Tibial nerve (tissue), 4 donors: ENCODE measurements at places on chromosomes 2 and 18. TPM values are rescaled to one million over a fixed set of nuclear protein-coding genes. Genes with fewer than 3 reads are reported as not detected.

DNA sequence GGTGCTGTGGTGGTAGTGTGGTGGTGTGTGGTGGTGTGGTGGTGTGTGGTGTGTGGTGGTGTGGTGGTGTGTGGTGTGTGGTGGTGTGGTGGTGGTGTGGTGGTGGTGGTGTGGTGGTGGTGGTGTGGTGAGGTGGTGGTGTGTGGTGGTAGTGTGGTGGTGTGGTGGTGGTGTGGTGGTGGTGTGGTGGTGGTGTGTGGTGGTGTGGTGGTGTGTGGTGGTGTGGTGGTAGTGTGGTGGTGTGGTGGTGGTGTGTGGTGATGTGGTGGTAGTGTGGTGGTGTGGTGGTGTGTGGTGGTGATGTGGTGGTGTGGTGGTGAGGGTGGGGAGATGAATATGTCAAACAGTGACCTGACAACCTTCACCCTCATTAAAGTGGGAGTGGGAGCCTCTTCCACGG is 55.6 kb upstream of the DLGAP1 start:
- DNase-seq: no peak

The LMAN2L gene
- 13.1 TPM for total RNA-seq

GRCh38 chr2:234487356-234487755 is 9.5 kb downstream of the ARL4C start:
- no peak for DNase-seq

- no peak for DNase-seq
Measured at GRCh38 chr2:1546023-1546591, 132.8 kb downstream of the TPO start.

The MFSD2B gene
- total RNA-seq: 0.98 TPM

The FBLN7 gene
- 0.60 TPM for total RNA-seq

GRCh38 chr18:3380384-3380961 is 69.5 kb upstream of the TGIF1 start:
- DNase-seq: peak; percentile 9

DNA sequence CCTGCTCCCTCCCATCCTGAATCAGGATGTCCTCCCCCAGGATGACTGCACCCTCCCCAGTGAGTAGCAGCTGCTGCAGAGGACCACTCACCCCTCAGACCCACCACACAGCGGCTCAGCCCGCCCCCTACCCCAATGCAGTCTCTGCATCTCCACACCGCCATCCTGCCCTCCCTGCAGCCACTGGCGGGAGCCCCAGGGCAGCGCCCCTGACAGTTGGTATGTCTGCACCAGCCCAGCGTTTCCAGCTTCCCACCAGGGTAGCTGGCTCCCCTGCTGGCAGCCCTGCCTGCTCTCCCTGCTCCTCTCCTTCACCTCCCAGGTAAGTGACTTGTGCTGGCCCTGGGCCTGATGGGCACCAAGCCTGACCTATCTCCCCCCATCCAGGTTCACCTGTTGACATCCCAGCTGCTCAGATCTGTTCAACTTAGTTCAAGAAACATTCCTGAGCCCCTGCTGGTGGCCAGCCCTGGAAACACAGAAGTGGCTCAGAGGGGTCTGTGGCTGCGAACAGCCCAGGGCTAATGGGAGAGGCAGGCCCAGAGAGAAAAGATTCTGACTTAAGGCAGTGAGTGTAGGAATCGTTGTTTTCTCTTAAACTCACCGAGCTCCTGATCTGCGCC is 117.7 kb upstream of the RAB6C start:
- no peak for DNase-seq

DNA sequence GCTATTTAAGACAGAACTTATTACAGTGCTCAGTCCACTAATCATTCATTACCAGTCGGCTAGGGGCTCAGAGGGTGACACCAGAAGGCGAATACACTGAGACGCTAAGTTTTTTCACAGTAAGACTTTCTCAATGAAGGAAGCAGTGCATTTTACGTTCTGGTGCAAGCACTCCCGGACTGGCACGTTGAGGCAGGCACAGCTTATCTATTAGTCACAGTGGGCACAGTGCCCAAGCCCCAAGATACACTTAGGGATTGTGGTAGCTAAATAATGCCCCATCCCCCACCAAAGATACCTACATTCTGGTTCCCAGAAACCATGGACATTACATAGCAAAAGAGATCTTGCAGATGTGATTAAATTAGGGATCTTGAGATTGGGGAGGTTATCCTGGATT is 32.6 kb upstream of the BCL11A start:
- no peak for DNase-seq

GRCh38 chr2:69359371-69359770 is 27.7 kb downstream of the GFPT1 start:
- DNase-seq: no peak

- no peak for DNase-seq
Measured at GRCh38 chr18:8982416-8983183, 119.9 kb upstream of the NDUFV2 start.

DNA sequence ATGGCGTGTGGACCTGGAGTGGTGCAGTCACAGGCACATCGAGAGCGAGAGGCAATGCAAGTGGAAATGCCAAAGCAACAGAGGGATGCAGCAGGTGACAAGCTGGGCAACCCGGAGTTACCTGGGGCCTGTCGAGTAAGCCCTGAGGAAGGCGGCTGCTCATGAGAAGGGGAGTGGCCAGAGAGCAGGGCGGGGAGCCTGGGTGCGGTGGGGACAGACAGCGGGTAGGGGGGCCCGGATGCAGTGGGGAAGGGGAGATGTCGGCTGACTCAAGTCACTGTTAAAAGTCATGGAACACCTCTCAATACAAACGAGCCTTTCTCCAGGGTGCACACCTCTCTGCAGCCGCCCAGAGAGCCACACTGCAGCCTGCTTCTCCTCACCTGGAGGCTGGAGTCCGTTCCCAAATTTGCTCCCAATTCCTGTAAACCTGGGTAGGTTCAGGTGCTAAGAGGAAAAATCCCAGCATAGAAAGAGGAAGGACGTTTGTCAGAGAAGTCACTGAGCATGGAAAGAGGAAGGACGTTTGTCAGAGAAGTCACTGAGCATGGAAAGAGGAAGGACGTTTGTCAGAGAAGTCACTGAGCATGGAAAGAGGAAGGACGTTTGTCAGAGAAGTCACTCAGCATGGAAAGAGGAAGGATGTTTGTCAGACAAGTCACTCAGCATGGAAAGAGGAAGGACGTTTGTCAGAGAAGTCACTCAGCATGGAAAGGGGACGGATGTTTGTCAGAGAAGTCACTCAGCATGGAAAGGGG is 71.7 kb upstream of the TWIST2 start:
- no peak for DNase-seq

GRCh38 chr2:29001806-29002205 is 20.7 kb downstream of the TOGARAM2 start:
- no peak for DNase-seq

DNA sequence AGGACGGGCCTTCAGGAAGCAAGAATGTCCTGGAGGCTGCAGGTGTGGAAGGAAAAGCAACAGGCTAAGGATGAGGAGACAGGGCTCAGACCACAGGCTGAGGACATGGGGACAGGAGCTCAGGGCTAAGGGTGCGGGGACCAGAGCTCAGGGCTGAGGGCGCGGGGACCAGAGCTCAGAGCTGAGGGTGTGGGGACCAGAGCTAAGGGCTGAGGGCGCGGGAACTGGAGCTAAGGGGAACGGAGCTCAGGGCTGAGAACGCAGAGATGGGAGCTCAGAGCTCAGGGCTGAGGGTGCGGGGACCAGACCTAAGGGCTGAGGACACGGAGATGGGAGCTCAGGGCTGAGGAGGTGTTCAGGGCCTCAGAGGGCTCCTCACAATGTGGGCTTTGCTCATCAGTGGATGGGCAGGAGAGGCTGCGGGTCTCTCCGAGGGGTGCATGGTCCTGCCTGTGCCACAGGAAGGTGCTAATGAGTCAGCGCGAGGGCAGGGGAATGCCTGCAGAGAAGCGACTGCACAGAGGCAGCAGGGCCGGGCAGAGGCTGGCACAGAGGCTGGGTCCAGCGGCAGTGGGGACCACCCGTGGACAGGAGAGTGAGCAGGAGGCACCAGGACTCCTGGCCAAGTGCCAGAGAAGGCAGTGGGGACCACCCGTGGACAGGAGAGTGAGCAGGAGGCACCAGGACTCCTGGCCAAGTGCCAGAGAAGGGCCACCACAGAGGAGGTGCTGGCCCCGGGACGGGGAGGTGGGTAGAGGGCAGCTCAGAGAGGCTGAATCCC is 271.7 kb downstream of the TWIST2 start:
- no peak for DNase-seq

The MAL gene
- 200 TPM for total RNA-seq

The ALK gene
- total RNA-seq: 0.90 TPM

GRCh38 chr2:21866316-21866715 is 742.5 kb downstream of the TDRD15 start:
- no peak for DNase-seq

The NAT8 gene
- not detected for total RNA-seq
